NCI-H345 (cell line): ENCODE measurements at places on chromosomes 3 and 15.
A peak's percentile ranks its signal among the peaks of the same experiment; 100 is the strongest.

GRCh38 chr3:142993958-142994442 is 7.4 kb upstream of the U2SURP start:
- peak; percentile 47 for DNase-seq

GRCh38 chr15:76342382-76343201 is 6.0 kb downstream of the ISL2 start:
- peak; percentile 18 for DNase-seq

DNA sequence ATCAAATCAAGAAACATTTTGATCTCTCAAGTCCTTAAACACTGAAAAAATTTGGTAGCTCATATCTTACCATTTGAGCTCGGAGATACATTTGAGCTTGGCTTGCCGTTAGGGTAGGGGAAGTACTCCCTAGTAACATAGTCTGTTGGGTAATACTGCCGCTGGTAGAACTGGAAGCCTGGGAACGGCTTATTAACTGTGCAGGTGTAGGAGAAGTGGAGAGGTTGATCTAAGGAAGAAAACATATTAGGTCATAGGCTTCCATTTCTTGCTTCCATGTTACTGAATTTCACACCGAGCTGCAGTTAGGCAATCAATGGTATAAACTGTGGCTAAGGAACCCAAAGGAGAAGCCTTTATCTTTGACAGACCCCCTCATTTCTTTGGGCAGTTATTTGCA is 32.5 kb downstream of the PHC3 start:
- no peak for DNase-seq

- DNase-seq, result no peak
Observed at GRCh38 chr15:42141795-42142667, 14.4 kb downstream of the PLA2G4F start.

DNA sequence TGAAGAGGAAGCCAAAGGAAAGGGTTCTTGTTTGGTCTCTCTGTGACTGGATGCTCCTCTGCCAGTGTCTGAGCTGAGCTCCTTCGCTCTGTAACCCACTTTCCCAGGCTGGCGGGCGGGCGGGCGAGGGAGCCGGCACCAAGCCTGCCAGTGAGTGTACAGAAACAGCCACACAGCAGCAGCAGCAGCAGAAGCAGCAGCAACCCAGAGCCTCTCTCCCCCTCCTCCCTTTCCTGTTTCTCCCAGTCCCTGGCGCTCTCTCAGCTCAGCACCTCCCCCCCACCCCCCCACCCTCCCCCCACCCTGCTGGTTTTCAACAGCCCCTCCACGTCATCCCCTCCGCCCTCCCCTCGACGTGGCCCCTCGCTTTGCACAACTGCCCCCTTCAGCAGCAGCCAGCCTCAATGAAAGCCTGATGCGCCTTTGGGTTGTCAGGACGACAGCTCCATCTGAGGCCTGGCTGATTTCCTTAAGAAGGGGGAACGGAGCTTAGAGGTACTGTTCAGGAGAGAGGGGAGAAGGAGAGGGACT is at the start of gene LSAMP:
TSS of gene LSAMP (minus strand) at position 177 of the 531 bp plus-strand sequence.
- DNase-seq, result peak; percentile 9

DNA sequence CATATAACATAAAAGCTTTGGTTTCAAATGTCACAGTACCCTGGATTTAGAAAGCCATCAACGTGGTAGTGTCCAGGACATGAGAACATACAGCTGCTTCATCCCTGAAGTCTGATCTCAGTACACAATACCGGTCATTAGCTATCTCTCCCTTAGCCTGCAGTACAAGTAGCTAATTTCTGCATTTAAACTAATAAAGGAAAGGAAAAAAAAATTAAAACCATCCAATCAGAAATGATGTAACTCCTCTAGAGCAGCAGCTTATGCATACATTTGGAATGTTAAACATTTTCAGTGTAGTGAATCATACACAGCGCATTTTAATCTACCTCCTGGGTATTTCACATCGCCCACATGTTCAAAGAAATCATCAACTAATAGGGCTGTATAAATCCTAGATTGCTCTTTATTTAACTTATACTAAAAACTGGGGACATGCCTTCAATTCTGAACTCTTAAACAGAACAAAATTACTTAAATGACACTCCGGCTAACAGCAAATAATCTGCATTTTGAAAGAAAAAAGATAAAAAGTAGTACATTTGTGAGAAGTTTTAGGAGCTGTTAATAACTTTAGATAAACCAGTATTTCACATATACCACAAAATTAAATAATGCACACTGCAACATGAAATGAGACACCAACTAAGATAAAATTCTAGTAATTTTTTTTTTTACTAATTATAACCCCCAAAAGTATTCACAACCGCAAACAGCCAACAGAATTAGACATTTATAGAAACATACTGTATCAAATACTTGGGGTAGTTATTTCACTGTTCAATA is 3.7 kb downstream of the IGF2BP2 start:
- no peak for DNase-seq

DNA sequence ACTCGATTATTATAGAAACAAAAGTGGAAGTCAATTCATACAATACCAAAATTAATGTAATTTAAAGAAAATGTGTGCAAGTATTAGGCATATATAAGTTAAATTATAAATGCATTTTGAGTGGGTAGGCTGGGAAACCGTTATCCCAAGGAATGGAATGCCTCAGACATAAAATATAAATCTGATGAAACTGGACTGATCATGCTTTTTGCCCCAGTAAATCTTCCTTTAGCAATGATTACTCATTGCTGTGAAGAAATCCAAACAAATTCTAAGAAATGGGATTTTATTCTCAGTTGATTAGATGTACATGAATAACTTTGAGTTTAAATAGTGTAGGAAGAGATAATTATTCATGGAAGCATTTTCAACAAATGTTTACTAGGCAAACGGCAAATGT is 185.5 kb upstream of the KCNMB2 start:
- DNase-seq, result no peak

DNA sequence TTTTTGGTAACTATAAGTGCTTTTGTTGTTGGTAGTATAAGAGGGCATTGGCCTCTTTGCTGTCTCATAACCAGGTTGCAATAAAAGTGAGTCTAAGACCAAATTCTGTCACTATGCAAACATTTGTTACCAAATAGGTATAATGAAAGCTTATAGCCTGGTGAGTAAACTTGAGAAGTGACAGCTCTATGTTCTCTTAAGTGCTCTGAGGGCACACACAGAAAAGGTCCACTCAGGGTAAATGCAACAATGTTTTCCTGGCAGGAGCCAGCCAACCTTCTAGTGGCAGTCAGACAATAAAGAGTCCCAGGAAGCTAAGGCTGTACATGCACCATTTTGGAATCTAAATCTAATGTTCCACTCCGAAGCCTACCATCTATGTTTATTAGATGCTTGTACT is 262.1 kb upstream of the TGFBR2 start:
- peak; percentile 47 for DNase-seq

GRCh38 chr3:150300388-150300787 is 107.7 kb upstream of the TSC22D2 start:
- DNase-seq, result no peak

DNA sequence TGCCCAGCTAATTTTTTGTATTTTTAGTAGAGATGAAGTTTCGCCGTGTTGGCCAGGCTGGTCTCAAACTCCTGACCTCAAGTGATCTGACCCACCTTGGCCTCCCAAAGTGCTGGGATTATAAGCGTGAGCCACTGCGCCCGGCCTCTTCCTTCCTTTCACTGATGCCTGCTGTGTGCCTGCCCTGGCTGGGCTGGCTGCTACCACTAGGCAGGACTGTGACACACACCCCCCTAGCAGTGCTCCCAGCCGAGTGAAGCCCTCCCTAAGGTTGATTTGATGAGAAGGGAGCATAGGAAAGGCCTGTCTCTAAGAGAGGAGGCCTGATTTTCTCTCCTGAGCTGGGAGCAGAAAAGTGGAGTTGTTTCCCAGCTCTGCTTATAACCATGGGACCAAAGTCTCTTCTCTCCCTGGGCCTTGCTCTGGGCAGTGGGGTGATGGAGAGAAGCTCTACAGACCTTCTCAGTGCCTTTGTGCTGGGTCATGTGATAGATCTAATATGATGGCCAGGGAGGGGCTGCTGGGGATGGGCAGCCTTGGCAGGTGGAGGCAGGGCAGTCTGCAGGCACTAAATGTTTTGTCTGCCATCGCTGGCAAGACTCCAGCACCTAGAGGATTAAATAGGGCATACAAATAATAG is 20.1 kb upstream of the SFMBT1 start:
- DNase-seq, result peak; percentile 65

- DNase-seq, result no peak
Observed at GRCh38 chr3:131553495-131554247, 50.9 kb upstream of the MRPL3 start.

GRCh38 chr3:50154476-50154839 is 666 bp upstream of the SEMA3F start:
- DNase-seq, result peak; percentile 67

GRCh38 chr15:58038426-58039078 is 27.0 kb downstream of the ALDH1A2 start:
- DNase-seq, result peak; percentile 80

- no peak for DNase-seq
Observed at GRCh38 chr3:100289339-100289738, 28.5 kb downstream of the TBC1D23 start.

DNA sequence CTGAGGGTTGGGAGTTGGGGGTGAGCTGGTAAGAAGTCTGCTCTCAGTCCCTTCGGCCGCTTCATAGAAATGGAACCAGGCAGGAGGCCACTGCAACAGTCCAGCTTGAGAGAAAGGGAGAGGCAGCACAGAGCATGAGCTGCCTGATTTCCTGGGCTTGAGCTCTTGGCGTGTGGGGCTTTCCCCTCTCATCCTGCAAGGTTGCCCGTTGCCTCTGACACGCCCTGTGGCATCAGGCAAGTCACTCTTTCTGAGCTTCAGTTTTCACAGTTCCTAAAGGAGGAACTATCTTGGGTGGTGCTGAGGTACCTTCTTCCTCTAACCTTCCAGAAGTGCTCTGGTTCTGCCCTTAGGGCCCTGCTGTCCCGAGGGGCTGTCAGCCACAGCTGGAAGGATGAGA is 4.9 kb downstream of the MESP2 start:
- no peak for DNase-seq

GRCh38 chr3:190436331-190436730 is 13.4 kb downstream of the TMEM207 start:
- DNase-seq, result no peak

DNA sequence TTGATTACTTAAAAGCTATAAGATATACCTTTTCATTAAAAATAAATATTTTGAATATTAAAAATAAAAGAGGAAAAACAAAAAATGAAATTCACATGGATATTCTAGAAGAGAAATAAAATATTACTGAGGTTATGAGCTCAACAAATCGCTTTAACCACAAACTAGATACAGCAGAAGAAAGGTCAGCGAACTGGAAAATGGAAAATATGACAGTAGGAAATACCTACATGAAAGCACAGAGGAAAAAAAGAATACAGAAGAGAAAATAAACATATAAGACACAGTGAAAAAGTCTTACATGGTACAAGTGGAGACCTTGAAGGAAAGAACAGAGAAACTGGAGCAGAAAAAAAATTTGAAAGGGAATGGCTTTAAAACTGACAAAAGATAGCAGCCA is 33.2 kb downstream of the SCAPER start:
- DNase-seq, result no peak

DNA sequence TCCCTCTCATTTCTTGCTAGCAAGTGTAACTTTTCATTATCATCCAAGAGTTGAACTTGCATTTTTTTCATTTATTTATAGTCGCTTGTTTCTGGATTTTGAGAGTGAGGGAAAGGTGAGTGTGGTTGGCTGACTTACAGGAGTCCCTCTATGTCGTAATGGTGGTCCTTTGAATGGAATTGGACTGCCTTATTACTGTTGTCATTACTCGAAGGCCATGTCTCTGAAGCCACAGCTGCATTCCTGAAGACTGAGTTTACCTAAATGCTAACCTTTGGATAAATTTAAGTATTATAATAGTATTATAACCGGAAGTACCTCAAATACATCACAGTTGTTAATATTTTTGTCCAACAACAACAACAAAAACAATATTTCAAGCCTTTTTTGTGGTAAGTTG is 488.9 kb downstream of the GABRG3 start:
- no peak for DNase-seq

GRCh38 chr3:178277605-178278004 is 258.6 kb upstream of the KCNMB2 start:
- no peak for DNase-seq

- no peak for DNase-seq
Observed at GRCh38 chr3:188742755-188743550, 428.8 kb upstream of the TPRG1 start.

DNA sequence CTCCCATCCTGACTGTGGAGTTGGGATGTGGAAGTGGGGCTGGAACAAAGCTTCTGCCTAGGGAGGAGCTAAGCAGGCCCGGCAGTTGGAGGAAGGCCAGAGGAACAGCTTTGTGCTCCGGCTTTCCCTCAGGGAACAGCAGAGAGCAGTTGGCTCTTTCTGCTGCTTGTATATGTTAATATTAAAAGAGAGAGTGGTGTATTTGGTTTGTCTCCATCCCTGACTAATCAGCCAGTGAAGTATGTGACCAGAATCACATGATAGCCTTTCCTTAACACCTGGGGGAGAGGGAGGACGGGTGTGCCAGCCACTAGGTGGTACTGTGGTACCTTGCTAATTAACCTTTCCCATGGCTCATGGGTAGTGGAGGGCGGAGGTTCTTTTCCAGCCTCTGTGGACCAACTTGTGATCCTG is 10.0 kb downstream of the EIF2B5 start:
- peak; percentile 67 for DNase-seq

DNA sequence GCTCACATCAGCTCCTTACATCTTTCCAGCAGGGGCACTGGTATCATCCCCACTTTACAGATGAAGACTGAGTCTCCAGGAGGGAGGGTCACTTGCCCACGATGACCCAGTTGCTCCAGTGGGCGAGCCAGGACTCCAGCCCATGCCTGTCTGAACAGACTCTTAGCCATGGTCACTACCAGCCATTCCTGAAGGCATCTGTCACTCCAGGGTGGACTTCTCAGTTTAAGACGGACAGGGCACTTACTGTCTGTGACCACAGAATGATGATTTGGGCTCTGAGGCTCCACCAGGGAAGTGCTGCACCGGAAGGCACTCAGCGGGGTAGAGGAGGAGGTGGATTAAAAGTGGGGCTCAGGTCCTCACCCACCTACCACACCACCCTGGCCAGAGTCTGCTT is 104.0 kb upstream of the SLC6A6 start:
- DNase-seq, result no peak

DNA sequence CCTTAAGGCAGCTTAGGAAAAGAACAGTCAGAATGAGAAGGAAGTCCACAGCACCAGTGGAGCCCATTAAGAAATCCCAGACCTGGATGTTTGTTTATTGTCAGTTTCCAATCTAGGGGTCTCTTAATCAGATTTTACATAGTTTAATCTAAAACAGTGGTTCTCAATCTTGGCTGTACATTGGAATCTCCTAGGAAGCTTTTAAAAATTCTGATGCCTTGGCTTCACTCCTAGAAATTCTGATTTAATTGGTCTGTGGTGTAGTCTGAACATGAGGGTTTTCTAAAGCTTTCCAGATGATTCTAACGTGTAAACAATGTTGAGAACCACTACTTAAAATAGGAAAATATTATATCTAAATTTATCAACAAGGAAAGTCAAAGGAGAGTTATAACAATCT is 56.6 kb upstream of the SPRED1 start:
- DNase-seq, result no peak

DNA sequence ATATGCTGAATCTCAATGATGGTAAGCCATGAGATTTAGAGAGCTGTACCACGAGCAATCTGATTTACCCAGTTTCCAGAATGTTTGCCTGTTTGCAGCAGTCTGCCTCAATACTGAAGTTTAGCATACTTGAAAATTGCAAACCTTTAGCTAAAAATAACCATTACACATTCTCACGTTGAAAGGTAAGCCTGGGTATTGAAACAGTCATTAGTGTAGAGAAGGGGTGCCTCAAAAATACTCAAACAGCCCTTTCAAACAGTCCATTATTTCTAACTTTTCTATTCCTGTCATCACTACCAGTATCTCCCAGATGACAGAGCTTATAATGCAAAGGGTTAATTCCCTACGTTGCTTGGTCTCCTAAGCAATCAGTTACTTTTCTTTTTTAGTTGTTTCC is 111.8 kb upstream of the MBNL1 start:
- no peak for DNase-seq
